Right lobe of liver (tissue), 6 donors: ENCODE measurements at places on chromosomes 7 and 10.

DNA sequence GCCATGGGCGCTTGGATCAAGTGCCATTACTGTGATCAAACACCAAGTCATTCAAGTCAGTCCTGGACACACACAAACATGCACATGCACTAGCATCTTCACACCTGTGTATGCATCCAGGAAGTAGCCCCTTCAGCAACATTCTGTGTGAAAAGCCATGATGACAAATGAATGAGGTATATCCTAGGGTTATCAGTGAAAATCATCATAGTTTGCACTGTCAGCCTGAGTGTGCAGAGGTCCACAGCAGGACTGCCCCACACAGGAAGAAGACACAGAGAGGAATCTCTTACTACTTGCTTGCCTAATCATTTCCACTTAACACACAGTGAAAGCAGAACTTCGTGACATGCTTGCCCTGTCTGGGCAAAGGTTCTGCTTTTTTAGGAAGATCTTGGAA is 184.0 kb upstream of the ADO start:
- no peak for DNase-seq

DNA sequence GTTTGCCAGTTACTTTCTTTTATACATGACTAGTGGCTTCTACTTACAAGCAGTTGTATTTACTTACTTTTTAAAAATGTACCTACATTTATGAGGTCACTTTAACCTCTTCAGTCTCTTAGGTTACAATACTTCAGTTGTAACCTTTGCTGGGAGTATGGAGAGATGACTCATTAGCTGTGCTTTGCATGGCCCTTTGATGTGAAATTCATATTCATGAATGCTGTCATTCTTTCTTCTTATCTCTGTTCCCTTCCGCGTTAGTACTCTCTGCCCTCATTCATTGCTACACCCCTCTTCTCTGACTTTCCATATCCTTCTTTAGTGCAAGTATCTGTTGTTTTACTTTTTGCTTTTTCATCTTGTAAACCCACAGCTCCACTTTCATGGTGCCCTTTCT is 164.3 kb downstream of the BMPER start:
- DNase-seq: no peak

DNA sequence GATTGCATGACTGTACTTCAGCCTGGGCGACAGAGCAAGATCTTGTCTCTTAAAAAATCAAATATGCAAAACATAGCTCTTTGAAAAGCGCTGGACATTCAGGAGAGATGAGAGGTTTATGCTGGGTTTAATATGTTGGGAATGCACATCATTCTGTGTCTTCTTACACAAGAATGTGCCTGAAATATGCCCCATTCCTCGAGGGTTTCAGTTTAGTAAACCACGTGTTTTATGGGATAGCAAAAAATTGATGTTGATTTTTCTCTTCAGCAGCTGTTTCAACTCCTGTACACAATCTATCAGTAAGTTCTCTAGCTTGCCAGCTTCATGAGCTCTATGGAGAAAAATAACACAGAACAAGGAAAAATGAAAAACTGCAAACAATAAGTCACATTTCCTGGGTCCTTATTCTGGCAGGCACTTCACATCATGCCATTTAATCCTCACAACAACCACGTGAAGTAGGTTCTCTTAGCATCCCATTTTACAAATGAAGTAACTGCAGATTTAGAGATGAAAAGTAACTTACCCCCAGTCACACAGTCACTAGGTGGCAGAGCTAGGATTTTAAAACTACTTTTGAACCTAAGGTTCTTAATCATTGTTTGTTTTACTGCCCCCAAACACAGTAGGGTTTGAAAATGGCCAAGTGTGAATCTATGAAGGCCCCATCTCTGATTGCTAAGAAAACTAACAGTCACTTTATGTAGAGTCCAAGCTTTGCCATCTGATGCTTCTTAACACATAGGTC is 423.6 kb downstream of the PHTF2 start:
- no peak for DNase-seq

GRCh38 chr7:128948976-128949760 is 11.4 kb downstream of the IRF5 start:
- DNase-seq: no peak

DNA sequence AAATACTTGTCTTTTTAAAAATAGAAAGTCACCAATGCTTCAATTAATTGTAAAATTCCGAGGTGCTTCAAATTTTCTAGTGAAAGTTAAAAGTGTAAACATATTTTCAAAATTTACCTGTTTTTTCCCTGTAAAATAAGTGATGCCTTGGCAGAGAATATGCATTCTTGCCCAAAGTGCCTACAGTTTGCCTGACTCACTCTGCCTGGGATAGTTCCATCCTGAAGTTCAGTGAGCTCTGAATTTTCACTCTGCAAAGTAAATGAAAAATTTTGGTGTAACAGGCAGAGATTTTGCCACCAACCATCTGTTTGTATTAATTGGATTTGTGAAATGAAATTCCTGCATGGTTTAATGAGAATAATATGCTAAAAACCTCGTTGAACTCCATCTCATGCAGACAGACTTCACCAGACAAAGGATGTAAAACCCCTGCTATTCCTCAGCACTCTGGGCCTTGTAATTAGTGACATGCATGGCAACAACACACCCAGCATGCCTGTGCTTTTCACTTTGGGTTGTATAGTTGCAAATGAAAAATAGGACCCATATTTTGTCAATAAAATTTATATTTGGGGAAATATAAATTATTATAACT is 117.4 kb upstream of the GNAI1 start:
- no peak for DNase-seq

DNA sequence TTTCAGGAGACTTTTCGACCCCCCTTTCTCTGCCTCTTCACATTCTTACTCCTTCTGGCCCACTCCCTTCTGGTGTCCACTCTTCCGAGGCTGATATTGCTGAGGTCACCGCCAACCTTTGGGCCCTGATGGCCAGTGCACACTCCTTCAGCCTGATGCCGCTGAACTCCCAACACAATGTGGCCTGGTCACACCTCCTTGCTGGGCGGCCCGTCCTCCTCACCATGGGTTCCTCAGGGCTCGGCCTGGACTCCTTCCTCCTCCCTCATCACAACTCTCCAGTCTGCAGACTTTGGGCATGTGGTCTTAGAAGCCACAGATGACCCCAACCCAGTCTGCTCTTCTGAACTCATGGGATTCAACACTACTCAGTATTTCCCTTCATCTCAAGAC is 583.0 kb upstream of the MGMT start:
- no peak for DNase-seq

DNA sequence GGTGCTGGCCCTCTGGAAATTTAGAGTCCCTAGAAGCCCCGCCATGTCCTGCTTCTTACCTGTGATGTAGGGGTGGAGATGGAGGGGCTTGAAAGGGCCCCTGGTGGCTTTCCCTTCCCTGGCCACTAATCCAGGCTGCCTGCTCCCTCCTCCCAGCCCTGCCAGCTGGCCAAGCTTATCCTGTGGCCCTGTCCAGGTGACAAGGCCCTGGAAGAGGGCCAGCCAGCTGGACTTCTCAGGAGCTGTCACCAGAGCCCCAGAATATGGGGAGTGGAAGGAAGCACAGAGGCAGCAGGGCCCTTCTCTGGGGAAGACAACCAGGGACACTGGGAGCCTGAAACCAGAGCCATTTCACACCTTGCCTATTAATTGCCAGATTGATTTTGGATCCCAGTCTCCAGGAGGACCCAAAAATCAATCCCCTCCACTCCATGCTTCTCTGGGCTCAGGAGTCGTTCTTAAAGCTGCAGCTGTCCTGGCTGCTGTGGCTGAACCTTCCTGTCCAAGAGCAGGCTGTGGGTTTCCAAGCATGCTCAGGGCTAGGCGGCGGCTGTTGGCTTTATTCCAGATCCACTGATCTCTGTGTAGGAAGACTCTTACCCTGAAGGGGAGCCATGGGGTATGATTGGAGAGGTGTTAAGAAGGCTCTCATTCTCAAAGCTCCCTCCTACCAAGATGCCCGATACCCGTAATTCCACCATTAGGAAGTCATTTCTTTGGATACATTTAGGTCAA is 52.6 kb upstream of the PCBD1 start:
- no peak for DNase-seq

DNA sequence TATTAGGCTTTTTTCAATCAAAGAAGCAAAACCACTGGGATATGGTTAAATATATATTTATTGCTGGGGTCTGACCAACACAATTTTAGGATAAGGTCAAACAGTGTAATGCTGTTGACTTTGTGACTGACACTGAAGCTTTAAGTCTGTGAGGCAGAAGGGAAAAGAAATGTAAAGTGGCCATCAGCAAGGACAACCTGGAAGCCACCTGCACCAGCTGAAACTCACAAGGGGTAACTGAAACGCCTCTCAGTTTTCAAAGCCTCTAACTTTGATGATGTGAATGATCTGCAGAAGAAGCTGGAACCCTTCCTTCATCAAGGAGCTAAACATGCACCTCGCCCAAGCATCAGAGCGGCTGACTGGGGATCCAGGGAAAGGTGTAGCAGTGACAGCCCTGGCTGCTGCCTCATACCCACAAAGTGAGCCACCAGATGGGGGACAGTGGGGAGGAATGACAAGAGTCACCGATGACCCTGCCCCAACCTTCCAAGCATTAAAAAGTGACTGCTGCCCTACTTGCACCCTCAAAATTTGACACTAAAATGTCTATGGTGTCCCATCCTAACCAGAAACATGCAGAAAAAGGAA is 284.9 kb upstream of the CNTNAP2 start:
- no peak for DNase-seq

DNA sequence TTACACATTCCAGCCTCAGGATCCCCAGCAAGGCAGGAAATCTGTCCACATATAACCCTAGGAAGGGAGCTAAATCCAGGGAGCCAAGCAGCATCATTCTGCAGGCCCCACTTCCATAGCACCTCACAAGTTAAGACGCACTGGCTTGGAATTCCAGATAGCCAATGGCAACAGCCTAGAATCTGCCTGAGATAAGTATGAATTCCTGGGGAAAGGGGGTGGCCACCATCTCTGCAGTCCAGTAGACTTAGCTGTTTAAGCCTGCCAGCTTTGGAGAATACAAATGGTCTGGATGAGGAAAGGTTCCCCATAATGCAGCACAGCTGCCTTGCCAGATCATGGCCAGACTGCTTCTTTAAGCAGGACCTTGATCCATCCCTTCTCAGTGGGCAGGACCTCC is 179.4 kb upstream of the PRSS1 start:
- no peak for DNase-seq

DNA sequence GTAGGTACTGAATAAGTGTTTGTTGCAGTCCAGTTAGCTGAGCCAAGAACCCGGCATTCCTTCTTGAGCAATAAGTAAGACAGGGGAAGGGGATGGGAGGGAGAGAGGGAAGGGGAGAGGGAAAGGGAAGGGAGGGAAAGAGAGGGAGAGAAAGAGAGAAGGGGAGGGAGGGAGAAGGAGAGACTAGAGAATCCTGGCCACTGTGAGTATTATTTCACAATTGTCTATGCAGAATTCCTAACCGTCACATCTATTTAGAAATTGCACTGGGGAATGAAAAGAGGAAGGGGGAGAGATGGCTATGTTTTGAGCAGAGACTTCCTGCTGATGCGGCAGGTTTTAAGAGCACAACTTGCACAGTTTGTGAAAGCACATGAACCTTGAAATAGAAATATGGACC is 251.4 kb upstream of the ZMIZ1 start:
- no peak for DNase-seq

GRCh38 chr10:13047529-13048206 is 46.2 kb upstream of the CCDC3 start:
- no peak for DNase-seq

GRCh38 chr10:21702633-21703111 is 168.6 kb downstream of the MLLT10 start:
- no peak for DNase-seq

- no peak for DNase-seq
Measured at GRCh38 chr10:30437031-30437841, 3.3 kb downstream of the MAP3K8 start.

- peak; percentile 46 for DNase-seq
Measured at GRCh38 chr10:79061441-79062315, 7.1 kb upstream of the ZMIZ1 start.
